Stimulated activated CD4-positive, alpha-beta T cell treated with anti-CD3 and anti-CD28 coated beads, TNF-alpha, amount 100 ng/mL, for 24 hours (primary cell): ENCODE measurements at places on chromosomes 12 and 14.

DNA sequence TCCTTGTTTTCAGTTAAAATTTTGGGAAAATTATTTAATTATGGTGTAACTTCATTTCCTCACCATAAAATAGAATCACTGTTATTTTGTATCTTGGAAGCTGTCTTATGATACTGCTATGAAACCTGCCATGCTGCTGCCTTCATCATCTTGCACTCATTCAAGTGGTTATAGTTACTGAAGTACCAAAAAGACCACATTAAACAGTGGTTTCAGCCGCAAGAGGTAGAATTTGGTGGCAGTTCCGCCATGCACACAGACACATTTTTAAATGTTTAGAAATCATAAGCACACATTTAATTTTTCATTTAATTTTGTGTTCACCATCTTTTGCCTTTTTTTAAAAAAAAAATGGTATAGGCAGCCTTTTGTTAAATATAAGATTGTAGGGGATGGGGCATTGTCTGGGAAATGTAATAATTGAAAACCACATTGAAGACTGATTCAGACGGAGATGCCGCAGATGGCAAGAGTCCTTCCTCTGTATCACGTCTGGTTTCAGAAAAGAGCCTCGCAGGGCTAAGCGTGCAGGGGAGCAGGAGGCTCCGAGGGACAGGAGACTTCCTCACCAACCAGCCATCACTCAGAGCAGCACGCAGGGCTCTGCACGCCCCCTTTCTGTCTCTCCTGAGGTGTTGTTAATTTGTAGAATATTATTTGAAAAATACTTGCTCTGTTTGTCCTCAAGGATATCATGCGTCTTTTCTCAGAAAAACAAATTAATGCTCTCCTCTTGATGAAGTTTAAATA is 115.2 kb upstream of the PELI2 start:
- DNase-seq = no peak

DNA sequence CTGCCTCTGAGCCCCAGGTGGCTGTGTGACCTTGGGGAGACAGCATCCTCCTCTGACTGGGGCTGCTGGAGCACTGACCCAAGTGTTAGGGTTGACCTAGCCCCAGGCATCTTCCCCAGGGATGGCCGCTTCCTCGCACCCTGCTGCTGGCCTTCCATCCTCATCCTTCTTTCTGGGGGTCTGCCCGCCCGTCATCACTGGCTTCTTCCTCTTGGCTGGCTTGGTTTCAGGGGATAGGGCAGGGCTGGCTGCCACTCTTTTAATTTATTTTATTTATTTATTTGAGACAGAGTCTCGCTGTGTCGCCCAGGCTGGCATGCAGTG is 3.5 kb downstream of the TEDC1 start:
- no peak for DNase-seq

GRCh38 chr14:57323721-57324120 is 55.0 kb downstream of the AP5M1 start:
- DNase-seq = no peak

DNA sequence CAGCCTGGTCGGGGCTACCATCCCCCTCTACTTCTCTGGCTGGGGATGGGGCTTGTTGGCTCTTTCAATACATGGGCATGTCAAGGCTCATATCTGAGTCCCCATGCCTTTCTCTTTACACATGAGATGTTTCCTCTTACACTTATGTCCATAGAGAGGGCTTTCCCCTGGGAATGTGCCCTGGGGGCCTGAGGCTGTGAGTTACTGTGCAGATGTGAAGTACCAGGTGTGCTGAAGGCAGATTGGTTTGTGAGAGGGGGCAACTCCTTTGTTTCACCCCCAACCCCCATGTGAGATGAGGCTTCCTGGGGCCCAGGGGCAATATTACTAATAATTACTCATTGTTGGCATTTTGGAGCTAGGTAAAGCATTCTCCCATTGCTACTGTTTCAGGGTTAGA is 32.8 kb downstream of the NRXN3 start:
- no peak for DNase-seq

- DNase-seq = no peak
These were observed 22.3 kb upstream of the DIO2 start for GRCh38 chr14:80233470-80234089.

DNA sequence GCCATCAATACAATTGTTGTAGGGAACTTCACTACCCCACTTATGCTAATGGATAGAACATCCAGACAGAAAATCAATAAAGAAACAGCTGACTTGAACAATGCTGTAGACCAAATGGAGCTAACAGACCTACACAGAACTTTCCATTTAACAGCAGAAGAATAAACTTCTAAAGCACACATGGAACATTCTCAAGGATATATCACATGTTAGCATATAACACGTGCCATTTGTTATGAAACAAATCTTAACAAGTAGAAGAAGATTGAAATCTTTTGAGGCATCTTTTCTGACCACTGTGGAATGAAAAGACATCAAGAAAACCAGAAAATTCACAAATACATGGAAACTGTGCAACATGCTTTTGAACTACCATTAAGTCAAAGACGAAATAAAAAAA is 62.5 kb upstream of the RNU6-8 start:
- no peak for DNase-seq

DNA sequence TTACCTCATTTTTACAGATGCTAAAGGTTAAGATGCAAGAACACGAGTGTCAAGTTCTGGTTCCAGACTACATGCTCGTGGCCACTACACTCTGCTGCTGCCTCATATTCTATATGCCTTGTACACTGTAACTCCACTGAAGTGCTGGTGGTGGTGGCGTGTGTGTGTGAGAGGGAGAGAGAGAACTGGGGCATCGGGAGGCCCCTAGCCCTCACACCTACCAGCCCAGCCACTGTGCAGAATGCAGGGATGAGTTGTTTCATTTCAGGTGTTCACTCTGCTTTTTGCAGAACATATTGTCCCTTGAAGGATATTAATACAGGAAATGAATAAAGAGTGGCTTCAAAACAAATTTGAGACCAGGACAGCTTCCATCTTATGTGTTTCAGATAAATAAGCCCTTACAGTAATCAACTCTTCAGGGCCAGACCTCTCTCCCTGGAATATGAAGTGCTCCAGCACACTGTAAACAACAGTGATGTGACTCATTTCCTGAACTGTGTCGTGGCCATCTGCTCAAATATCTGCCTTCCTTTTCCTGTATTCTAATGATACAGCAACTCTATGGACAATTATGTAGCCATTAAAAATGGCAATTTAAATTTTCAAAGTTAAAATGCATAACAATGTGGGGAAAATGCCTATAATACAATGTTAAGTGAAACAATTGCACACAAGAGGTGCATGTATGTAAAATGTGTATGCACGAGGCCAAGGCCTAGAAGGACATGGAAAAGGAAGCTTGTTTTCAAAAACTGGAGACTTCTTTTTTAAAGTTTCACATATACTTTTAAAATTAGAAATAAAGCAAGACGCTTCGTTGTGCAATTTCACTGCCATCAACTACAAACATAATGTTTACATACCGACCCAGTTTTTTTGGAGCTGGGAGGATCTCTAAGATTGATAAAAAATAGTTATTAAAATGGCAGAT is 215.4 kb downstream of the PELI2 start:
- no peak for DNase-seq

DNA sequence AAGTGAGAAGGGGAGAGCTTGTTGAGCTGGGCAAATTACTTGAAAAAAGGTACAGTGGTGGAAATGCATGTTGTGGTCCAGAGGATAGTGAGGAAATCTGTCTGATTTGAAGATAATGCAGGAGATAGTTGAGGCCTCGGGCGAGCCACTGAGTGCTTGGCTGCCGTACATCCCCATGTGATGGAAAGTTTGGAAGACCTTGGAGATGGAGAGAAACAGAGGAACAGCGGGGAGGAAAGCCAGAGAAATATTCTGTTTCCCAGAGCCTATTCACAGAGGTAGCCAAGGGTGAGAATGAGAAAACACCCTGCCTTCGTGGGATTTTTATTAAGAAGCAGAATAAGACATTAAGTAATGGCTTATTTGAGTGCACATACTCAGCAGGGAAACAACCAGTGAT is 498.2 kb downstream of the BCL11B start:
- DNase-seq = no peak

DNA sequence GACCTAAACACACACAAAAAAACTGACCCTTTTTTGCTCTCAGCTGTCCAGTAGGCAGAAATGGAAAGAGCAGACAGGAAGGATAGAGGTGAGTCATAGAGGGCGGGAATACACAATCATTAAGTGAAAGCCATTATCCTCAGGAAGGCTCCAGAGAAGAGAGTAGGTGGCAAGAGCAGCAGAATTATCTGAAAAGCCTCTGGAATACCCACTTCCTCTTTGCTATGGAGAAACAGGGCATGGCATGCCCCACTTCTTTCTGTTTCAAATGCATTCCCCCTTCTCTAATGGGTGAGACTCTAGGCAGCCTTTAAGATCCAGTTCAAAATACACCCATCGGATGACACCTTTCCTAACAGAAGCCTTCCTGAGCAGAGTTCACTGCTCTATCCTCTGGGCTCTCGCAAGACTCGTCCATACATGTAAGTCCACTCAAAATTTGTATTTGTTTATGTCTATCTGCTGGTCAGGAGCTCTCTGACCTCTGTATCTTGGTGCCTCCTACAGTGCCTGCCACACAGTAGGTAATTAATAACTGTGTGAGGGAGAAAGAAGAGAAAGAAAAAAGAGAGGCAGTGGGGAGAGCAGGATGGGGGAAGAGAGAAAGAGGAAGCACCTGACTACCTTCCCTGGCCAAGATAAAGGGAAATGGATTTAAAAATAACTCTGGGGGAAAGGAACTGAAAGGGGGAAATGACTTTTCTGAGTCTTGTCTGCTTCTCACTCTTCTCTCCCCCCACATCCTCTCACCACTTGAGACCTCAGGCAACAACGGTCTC is 8.5 kb downstream of the KLHL33 start:
- DNase-seq = no peak

GRCh38 chr12:61254225-61254624 is 1006.0 kb upstream of the USP15 start:
- DNase-seq = no peak

- no peak for DNase-seq
These were observed 136.6 kb downstream of the OTOGL start for GRCh38 chr12:80235944-80236343.

- DNase-seq = no peak
These were observed 24.2 kb downstream of the GOLGA3 start for GRCh38 chr12:132804426-132804861.

DNA sequence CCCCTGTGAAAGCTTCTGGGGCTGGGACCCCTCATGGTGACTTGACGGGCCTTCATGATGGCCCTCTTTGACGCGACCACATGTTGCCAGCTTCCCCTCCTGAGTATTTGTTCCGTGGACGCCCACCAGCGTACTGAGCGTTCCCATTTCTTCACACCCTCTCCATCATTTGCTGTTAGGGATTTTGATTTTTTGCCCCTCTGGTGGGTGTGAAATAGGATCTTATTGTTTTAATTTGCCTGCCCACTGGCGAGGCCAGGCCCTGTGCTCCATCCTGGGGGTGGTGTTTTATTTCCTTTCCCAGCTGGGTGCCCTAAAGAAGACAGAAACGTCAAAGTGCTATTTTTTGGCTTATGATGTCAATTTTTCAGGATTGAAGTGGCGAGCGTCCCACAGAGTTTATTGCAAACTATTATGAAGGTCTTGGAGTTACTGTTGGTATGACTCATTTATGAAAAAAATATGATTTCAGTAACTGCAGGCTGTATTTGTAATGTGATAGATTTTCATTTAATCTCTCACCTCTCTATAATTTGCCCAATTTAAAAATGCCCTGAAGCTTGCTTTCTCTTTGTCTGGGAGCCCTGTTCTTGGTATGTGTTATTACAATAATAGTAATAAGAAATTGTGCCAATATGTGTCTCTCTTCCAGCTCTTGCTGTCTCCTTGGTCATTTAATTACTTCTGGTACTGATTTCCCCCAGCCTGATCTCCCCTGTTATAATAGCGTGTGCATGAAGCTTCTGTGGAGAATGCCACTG is 99.6 kb downstream of the SLC25A47 start:
- no peak for DNase-seq

DNA sequence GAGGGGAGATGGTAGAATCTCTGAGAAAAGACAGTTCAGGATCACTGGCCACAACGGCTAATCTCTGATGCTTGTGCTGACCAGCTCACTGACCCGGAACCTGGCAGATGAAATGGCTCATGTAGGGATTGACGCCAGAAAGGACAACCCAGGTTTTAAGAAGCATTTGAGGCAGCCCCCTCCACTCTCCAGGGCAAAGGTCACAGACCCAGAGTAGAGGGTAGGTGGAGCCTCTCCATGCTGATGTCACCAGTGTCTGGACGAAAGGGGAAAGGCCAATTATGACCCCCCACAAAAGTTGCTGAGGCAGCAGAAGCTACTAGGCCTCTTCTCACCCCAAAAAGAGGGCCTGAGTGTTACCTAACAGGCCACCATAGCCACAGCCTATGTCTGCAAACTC is 1.2 kb downstream of the METTL1 start:
- no peak for DNase-seq

- DNase-seq = no peak
These were observed 2.6 kb downstream of the GARIN2 start for GRCh38 chr14:67191768-67192290.

GRCh38 chr14:71753976-71754375 is 178.3 kb upstream of the RGS6 start:
- no peak for DNase-seq

- DNase-seq = no peak
These were observed 35.4 kb upstream of the EMP1 start for GRCh38 chr12:13161172-13161571.

DNA sequence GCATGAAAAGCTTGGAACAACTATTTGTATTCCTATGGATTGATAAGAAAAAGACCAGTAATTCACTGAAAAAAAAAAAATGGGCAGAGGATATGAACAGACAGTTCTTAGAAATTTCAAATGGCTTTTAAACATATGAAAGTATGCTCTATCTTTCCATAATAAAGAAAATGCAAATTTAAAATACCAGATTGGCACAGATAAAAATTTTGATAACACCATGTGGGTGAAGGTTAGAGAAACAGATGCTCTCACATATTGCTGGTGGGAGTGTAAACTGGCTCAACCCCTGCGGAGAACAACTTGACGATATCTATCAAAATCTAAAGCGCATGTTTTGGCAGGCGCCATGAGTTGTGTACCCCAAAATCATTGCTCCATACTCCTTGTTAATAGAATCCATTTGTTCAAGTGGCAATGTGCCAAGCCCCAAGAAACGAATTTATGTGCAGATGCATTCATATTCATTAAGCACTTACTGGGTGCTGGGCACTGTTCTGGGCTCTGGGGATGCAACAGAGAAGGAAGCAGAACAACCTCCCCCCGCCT is 29.5 kb upstream of the TMPO start:
- DNase-seq = no peak

GRCh38 chr12:77060883-77061240 is 4.5 kb downstream of the E2F7 start:
- DNase-seq = no peak
